ENCODE measurements at places on chromosomes 1 and 21.

DNA sequence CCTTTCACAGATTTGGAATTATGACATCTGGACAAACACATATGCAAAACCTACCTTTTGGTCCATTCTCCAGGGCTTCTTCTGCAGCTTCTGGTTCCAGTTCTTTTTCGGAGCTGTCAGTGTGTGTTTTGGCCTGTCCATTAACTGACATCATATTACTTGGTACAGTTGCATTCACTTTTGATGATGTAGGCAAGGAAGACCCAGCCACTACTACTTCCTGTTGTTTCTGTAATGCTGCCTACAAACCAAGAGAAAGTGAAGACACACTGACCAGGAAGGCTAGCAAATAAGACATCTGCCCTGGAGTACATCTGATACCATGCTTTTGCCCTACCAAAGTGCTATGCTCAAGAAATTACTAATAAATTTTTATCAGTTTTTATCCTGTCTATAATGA, 31.9 kb downstream of the ACBD3 start:
- no peak for DNase-seq

DNA sequence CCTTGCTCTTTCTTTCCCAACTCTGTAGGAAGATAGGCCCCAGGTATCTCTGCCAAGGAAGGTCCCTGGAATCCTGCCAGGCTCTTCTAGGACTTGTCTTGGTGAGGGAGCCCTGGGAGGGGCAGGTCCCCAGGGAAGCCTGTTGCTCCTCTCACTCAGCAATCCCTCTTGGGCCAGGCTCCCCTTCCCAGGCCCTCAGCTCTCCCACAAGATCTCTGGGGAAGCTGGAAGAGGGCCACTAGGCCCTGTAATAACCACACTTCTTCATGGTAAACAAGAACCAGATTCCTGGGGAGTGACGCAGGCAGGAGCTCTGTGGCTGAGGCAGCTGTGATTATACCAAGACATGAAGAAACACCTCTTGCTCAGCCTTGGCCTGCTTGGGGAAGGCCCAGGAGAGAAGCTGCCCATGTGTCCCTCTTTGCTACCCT, 9.9 kb upstream of the MAPKAPK2 start:
- no peak for DNase-seq

- no peak for DNase-seq
Measured at GRCh38 chr1:24666794-24667193, 23.7 kb downstream of the SRRM1 start.

DNA sequence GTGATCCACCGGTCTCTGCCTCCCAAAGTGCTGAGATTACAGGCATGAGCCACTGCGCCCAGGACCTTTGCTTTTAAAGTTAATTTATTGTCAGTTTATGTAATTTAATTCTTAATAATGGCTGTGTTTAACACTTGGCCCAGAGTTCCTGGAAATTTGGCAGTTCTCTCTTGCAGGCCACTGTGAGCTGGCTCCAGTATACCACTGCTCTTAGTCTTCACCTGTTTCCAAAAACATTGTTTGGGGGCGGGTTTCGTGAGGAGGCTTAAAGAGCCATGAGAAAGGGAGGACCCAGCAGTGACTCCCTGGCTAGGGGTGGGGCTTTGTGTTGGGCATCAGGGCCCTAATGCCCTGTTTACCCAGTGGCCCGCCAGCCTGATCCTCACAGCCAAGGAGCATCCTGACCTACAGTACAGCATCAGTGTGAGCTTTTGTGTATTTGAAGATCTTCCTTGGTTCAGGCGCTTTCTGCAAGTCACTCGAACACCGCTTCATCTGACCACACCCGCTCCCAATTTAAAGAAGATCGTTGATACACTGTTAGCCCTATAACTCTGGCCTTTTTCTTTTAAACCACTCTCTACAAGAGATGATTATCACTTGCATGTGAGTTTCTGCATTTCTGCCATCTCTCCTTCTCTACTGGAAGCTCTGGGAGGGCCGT, 12.0 kb upstream of the BGLAP start:
- no peak for DNase-seq

- no peak for DNase-seq
Measured at GRCh38 chr1:246959944-246960693, 28.4 kb upstream of the AHCTF1 start.

All from stimulated activated naive CD4-positive, alpha-beta T cell (primary cell).